Lower lobe of right lung (tissue), 2 donors: ENCODE measurements at places on chromosomes 11 and 22. TPM values are rescaled to one million over a fixed set of nuclear protein-coding genes. Genes with fewer than 3 reads are reported as not detected.

DNA sequence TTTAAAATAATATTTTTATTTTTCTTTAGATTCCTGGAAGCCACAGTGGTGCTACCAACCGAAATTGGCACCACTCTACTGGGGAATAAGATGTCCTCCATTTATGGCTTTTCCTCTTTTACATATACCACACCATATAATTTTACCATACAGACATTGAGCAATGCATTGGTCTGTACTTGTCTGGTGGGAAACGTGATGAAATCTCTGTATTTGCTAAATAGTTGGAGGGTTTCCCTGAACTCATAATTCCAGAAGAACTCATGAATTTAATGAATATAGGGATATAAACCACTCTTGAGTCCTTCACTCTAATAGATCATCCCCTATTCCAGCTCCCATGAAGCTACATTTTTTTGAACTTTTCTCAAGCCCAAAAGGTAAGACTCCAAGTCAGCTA is 28.0 kb upstream of the MMP13 start:
- no peak overlapping the region for H3K27ac ChIP-seq
- H3K36me3 ChIP-seq, result no peaks in the 10 kb centered on the region
- no peak overlapping the region for H3K4me3 ChIP-seq
- H3K4me1 ChIP-seq, result no peaks in the 10 kb centered on the region
- H3K27me3 ChIP-seq, result no peaks in the 10 kb centered on the region

Gene CNTN5
- total RNA-seq, result 0.24 TPM

Gene ESAM
- 131 TPM for total RNA-seq

Gene NAT10
- total RNA-seq, result 37.3 TPM
